ENCODE measurements at places on chromosomes 7 and 10. TPM values are rescaled to one million over a fixed set of nuclear protein-coding genes. Genes with fewer than 3 reads are reported as not detected.

Gene CALML5
- total RNA-seq = not detected

Gene NPSR1
- not detected for total RNA-seq

Gene FOXI2
- total RNA-seq = not detected

Gene UNC5B
- 50.9 TPM for total RNA-seq

Gene STN1
- 27.6 TPM for total RNA-seq

Gene ENTPD1
- not detected for total RNA-seq

Gene MALSU1
- total RNA-seq = 100 TPM

Gene SUN3
- not detected for total RNA-seq
